ENCODE measurements at places on chromosomes 3 and 15. TPM values are rescaled to one million over a fixed set of nuclear protein-coding genes. Genes with fewer than 3 reads are reported as not detected.

PARP15 gene
- total RNA-seq = 6.4 TPM

GRCh38 chr3:155512175-155512866 lies 218.8 kb upstream of the STRIT1 start:
- no peak for DNase-seq

GRCh38 chr3:27279123-27279522 lies 90.1 kb downstream of the NEK10 start:
- DNase-seq = no peak

GRCh38 chr15:67840749-67841512 lies 1.1 kb upstream of the RNU6-1 start:
- DNase-seq = no peak
